Nasal cavity respiratory epithelium epithelial cell of viscerocranial mucosa (primary cell): ENCODE measurements at places on chromosomes 1 and 21. TPM values are rescaled to one million over a fixed set of nuclear protein-coding genes. Genes with fewer than 3 reads are reported as not detected.

The MPL gene
- total RNA-seq, result not detected in 2 replicates

The ATP1A1 gene
- total RNA-seq, result 220 and 687 TPM in 2 replicates

The ACTN2 gene
- under 0.01 TPM in 1 of 2 replicates, not detected in the other for total RNA-seq

The TNFRSF4 gene
- total RNA-seq, result 0.14 TPM in 1 of 2 replicates, not detected in the other

The WNT3A gene
- total RNA-seq, result under 0.01 and 0.07 TPM in 2 replicates
